Activated T-cell treated with anti-CD3 and anti-CD28 coated beads, Interleukin-2, amount 50 U/mL, for 24 hours (primary cell): ENCODE measurements at places on chromosomes 12 and 14.

DNA sequence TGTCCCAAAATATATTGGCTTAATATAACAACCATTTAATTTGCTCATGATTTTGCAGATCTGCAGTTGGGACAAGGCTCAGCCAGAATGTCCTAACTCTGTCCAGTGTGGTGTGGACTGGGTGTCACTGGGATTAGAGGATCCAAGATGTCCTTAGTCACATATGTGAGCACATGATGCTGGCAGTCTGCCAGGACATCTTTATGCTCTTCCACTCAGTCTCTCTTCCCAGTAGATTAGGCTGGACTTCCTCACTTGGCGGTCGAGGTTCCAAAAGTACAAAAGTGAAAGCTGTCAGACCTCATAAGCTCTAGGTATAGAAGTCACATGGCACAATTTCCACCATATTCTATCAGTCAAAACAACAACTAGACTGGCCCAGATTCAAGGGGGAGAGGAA is 167.9 kb upstream of the NTF3 start:
- no peak for DNase-seq

GRCh38 chr12:124506145-124506831 is 61.1 kb downstream of the NCOR2 start:
- no peak for DNase-seq

- no peak for DNase-seq
Observed at GRCh38 chr12:40327535-40327934, 102.7 kb downstream of the LRRK2 start.

DNA sequence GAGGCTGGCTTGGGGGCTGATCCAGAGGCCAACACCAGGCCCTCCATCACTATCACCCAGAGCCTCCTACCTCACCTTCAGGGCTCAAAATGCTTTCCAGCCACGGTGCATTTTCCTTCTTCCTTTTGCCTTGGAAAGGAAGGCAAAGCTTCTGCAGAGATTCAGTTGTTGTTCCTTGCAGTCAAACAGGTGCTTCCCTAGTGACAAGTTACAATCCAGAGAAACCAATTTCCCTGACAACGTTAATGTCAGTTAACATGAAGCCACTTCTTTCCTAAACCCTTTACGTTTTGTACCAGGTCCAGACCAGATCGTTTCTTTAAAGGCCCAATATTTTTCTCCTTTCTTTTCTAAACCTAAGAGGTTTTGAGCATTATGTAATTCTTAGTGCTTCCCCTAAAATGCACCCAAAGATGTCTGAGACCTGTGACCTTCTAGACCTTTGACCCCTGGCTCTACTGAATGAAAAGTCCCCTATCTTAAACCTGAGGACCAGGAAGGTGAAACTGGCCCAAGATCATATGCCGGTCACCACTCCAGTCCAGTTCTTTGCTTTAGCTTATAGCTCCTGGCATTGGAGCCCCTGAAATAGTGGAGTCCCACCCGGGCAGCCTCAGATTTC is 211.5 kb downstream of the SLC41A2 start:
- DNase-seq = peak; percentile 3

GRCh38 chr14:103472939-103473338 is 49.7 kb downstream of the CKB start:
- DNase-seq = no peak

DNA sequence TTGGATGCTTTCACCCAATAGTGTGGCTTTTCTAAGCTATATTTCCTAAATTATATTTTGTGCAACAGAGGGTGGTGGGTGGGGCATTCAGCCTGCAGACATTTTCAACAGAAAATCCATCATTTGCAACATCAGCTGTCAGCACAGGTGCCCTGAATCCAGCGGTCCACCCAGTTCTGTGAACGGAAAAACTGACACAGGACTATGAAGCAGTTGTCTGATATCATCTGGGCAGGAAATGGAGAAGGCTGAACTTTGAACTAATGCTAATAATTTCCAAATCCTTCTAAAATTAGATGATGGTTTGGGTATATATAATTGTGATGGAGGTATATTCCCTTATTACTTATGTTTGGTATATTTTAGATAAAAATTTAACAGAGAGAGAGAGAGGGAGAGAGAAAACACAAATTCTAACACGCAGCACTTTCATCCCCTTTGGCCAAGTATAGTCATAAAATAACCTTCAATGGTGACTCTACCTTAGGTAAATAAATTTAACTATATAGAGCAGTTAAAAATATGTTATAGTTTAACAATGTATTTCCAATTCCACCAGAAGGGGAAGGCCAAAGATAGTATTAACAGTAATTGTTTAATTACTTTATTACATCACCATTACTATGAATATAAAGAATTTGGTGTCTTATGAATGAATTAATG is 58.3 kb upstream of the PTPRB start:
- DNase-seq = no peak

- no peak for DNase-seq
Observed at GRCh38 chr14:88614218-88614907, 51.5 kb downstream of the ZC3H14 start.

GRCh38 chr12:29921307-29921706 is 137.6 kb upstream of the TMTC1 start:
- DNase-seq = no peak

- DNase-seq = no peak
Observed at GRCh38 chr12:123986374-123986965, 13.5 kb downstream of the ZNF664 start.

- no peak for DNase-seq
Observed at GRCh38 chr12:102565555-102565954, 85.2 kb upstream of the IGF1 start.

DNA sequence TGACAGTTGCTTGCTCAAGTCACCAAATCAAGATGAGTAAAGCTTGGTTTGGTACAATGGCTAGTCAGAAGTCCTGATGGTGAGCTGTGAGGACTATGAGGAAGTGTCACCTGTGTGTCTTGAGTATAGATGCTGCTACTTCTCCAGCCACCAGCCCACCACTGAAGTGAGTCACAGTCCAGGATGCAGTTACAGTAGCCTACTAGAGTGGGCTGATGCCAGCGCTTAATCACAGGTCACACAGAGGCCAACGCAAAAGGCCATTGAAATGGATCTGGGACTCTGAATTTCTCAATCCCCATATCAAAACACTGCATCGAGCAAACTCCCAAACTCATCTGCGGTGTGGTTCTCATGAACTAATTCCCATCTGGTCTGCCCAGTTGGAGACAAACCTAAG is 223.1 kb downstream of the ANO6 start:
- DNase-seq = no peak

GRCh38 chr12:117457189-117457588 is 95.8 kb upstream of the NOS1 start:
- DNase-seq = no peak

- no peak for DNase-seq
Observed at GRCh38 chr12:96890331-96890730, 16.7 kb upstream of the NEDD1 start.

- peak; percentile 87 for DNase-seq
Observed at GRCh38 chr14:75542588-75543091, 20.4 kb downstream of the BATF start.

GRCh38 chr12:31353750-31354708 is 28.1 kb upstream of the SINHCAF start:
- no peak for DNase-seq

GRCh38 chr12:66331814-66332213 is 29.5 kb downstream of the HELB start:
- no peak for DNase-seq

GRCh38 chr12:116299665-116300328 is 22.3 kb upstream of the MED13L start:
- no peak for DNase-seq

GRCh38 chr12:28710882-28711281 is 438.2 kb upstream of the FAR2 start:
- DNase-seq = no peak

DNA sequence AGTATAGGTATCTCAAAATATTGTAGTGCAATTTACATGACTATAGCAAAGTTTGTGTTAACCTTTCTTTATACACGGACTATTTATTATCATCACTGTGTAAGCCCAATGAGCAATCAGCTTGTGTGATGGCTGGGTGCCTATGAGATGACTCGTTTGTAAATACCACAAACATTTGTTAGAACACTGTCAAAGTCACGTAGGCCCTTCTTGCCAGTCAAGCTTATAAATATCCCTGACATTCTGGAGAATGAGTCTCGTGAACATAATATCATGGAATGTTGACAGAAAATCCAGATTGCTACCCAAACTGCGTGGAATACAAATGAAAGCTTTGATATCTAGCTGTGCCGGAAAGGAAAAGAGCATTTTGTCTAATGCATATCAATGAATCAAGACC is 648.3 kb upstream of the MDGA2 start:
- DNase-seq = no peak

DNA sequence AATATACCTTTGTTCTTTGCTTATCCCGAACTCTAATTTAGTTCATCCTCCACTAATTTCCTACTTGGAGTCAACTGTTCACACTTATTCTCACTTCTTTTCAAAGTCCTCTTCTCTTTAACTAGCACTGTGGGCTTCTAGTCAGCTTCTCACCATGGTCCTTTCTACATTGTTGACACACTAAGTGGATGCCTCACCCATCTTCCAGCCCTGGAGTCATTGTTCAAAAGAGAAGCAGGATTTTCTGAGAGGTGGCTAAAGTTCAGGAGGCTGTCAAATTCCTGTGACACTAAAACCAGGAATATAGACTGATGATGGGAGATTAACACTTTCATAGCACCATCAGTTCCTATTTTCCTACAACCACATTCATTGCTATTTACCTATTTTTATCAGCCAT is 99.3 kb downstream of the PHLDA1 start:
- DNase-seq = no peak

- no peak for DNase-seq
Observed at GRCh38 chr12:1532375-1533165, 61.8 kb downstream of the FBXL14 start.

- DNase-seq = no peak
Observed at GRCh38 chr12:3220382-3221321, 143.5 kb downstream of the TSPAN9 start.

GRCh38 chr14:24197056-24197450 is 1.8 kb upstream of the TM9SF1 start:
- no peak for DNase-seq

GRCh38 chr14:33992274-33993007 is 41.6 kb upstream of the EGLN3 start:
- DNase-seq = no peak

DNA sequence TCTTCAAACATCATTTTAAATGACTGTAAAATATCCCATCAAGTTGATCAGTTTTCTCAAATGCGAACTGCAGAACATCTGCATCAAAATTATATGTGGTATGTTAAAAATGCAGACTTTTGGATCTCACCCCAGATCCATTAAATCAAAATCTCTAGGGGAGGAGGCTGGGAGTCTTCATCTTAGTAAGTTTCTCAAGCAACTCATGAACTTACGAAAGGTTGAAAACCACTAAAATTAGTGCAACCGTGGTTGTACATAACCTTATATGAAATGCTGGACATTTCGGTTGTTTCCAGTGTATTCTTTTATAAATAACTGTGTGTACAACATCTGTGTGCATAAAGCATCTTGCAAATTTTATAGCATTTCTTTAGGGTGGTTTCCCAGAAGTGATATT is 39.2 kb downstream of the ZFP36L1 start:
- no peak for DNase-seq

DNA sequence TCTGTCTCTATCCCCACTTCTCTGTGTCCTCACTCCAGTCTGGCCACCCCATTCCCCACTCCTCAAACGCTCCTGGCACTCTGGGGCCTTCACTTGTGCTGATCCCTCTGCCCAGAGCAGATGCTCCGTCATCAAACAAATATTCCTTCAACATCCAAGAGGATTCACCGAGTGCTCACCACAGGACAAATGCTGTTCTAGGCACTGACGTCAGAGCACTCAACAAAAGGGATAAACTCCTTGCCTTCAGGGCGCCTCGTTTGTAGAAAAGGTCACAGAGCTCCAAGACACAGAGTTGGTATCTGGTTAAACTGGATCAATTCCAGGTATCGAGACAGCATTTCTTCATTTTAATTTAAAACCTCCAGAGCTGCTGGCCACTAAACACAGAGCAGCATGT is 35.3 kb downstream of the PSMC1 start:
- no peak for DNase-seq

DNA sequence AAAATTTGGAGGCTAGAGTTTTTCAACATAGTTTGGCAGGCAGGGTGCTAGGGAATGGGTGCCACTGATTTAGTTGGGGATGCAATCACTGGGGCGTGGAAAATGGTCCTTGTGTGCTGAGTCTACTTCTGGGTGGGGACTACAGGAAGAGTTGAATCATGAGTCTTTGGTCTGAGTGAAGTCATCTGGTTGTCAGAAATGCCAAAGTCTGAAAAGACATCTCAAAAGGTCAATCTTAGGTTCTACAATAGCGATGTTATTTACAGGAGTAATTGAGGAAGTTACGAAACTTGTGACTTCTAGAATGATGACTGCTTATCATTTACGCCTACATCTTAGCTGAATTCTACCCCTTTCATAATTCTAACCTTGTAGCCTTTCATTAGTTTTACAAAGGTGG is 209.1 kb downstream of the NUBPL start:
- DNase-seq = no peak

DNA sequence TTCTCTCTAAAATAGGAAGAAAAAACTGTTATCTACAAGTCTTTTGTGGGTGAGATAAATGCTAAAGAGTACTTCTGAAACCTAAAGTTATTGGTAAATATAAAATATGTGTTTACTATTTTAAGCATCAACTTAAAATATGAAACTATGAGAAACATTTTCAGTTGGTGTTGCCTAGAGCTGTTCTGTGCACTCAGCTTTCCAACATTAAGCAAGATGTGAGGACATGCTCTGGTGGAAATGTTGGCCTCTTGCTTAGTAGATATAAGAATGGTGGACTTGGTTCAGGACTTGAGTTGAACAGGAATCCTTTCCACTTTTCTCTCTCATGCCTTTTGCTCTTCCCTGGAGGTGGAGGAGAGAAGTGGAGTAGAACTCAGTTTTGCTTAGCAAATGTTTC is 164.1 kb upstream of the PELI2 start:
- no peak for DNase-seq

DNA sequence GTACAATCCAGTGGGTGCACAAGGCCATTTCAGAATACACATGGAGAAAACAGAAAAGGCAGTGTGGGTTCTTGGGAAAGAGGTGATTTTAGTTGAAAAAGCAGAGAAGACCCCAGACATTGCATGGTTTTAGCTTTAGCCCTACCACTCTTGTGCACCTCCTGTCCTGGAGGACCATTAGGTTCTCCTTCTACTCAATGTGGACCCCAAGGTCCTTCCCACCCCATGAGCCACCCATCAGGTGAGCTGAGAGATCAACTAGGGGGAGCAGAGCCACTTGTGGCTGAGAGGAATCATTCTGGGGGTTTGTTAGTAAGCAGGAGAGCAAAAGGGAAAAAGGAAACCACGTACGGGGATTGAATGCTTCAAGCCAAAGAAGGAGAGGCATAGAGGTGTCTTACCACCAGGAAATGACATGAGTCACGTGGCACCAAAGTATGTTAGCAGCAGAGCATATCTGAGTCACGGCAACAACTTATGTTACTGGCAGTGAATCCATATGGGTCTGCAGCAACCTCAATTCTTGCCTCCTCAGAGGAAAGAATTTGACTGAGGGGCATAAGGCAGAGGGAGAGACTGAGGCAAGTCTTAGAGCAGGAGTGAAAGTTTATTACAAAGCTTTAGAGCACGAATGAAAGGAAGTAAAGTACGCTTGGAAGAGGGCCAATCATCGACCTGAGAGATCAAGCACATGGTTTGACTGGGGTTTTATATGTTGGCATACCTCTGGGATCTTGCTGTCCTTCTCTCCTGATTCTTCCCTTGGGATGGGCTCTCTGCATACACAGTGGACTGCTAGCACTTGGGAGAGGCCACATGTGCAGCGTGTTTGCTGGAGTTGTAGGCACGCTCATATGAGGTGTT is 73.9 kb downstream of the HSD17B6 start:
- DNase-seq = peak; percentile 54
